ENCODE measurements at places on chromosomes 11 and 22.

DNA sequence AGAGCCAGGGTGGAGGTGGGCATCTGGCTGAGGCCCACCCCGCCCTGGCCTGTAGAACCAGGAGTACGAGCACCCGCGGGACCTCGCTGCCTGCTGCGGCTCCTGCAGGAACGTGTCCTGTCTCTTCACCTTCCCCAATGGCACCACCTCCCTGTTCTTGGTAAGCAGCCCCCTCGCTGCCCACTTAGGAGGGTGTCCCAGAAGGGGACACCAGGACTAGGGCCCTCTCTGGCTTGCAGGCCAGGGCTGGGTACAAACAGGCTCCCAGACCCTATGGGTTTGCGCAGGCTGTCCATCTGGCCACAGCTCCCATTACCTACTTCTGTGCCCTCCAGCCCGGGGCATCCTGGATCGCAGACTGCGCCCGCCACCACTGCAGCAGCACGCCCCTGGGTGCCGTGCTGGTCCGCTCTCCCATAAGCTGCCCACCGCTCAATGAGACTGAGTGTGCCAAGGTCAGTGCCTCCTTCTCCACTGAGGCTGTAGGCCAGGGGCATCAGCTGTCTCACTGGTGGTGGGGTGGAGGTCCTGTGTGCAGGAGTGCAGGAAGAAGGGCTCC, 77.5 kb upstream of the MYOD1 start:
- DNase-seq: no peak

GRCh38 chr22:49930596-49931412, 12.4 kb downstream of the CRELD2 start:
- peak; percentile 94 for DNase-seq

- DNase-seq: no peak
Observed at GRCh38 chr11:18361154-18361553, 33.2 kb upstream of the LDHA start.

DNA sequence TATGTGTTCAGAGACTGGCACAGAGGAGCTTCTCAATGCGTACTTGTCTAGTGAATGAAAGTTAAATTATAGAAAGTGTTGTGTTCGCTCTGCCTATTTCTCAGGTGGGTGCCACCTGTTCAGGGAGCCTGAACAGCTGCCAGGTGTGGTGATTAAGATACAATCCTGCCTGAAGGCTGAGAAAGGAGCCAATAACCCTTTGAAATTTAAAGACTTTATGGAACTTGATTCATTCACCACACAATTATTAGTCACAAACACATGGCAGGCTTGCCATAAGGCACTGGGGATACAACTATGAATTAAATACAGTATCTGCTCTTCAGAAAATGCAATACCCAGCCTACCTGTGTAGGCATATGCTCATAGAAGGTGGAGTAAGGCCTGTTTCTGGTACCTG, 92.9 kb upstream of the AMOTL1 start:
- no peak for DNase-seq

DNA sequence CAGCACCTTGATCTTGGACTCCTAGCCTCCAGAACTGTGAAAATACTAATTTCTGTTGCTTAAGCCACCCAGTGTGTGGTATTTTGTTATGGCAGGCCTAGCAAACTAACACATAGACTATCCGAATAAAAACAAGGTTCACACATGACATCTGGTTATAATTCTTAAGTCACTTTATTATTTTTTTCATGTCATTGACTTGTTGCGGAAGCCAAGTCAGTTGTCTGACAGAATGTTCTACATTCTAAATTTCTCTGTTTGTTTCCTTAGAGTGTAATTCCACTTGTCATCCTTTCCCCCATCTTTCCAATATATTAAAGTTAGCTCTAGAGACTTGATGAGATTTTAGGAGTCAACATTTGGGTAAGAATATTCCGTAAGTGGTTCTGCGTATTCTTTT, 40.6 kb downstream of the RAB30 start:
- DNase-seq: no peak

All from pons (tissue), 1 donor.